ENCODE measurements at places on chromosomes 13 and 19.

DNA sequence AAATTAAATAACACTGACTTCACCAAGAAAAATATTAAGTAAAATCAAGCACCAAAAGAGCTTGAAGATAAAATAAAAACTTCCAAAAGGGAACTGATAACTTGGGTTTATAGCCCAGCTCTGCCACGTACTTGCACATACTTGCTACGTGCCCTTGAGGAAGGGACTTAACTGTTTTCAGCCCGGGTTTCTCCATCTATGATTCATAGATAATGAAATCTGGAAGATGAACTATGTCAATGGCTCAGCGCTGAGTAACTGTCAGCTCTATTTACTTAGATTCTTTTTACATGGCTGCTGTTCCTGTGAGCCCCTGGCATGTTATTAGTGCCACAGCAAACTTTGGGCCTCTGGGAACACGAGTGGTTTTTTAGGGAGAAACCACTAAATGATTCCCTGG lies 9.6 kb upstream of the ZC3H13 start:
- peak; percentile 76 for DNase-seq

- DNase-seq, result no peak
Observed at GRCh38 chr13:60654415-60654814, 257.4 kb downstream of the TDRD3 start.

GRCh38 chr13:46909042-46909441 lies 12.2 kb upstream of the HTR2A start:
- no peak for DNase-seq

- no peak for DNase-seq
Observed at GRCh38 chr19:16467581-16467980, 4.2 kb downstream of the EPS15L1 start.

- DNase-seq, result no peak
Observed at GRCh38 chr19:29448046-29448445, 77.7 kb upstream of the VSTM2B start.

GRCh38 chr19:4597975-4598671 lies 38.6 kb upstream of the SEMA6B start:
- peak; percentile 38 for DNase-seq
